Endodermal cell (in vitro differentiated cells): ENCODE measurements at places on chromosomes 6 and 20.

DNA sequence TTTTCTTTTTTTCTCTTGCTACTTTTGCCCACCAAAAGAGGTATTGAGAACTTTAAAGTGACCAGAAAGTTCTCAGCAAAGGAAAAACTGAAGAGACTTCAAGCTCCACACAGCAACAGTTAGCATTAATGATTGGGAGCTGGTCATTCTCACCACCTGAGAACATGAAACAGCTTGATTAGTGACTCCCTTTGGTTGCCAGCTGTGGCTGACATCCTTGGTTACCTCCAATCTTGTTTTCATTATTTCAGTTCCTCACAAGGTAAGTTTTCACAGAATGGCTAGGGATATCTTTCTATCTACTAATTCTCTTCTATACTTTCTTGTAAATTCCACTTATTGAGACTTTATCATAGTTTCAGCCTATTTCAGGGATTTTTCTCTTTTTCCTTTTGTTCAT lies 427.9 kb downstream of the QKI start:
- no peak for DNase-seq

DNA sequence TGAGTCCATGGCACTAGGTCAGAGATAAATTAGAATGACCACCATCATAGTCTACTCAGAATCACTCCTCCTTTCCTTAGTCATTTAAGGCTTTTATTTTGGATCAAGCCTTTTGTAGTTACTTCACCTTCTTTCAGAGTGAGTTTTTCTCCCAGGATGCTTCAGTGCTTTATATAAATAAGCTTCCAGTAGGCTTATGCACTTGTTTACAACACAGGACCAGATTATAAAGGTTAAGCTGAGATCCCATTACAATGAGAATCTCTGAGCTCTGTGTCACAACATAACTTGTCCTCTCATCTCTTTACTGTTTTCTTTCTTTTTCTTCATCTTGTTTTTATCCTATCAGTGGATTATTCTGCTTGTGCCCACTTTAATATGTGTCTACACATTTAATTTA lies 47.9 kb downstream of the CEP57L1 start:
- DNase-seq = no peak

- peak; percentile 60 for DNase-seq
Observed at GRCh38 chr6:37731888-37732287, 34.2 kb upstream of the MDGA1 start.

GRCh38 chr20:46000262-46000996 lies 8.3 kb upstream of the MMP9 start:
- peak; percentile 70 for DNase-seq

GRCh38 chr6:51913265-51913664 lies 174.1 kb downstream of the PKHD1 start:
- no peak for DNase-seq

GRCh38 chr6:139161169-139161568 lies 26.3 kb downstream of the HECA start:
- DNase-seq = no peak

DNA sequence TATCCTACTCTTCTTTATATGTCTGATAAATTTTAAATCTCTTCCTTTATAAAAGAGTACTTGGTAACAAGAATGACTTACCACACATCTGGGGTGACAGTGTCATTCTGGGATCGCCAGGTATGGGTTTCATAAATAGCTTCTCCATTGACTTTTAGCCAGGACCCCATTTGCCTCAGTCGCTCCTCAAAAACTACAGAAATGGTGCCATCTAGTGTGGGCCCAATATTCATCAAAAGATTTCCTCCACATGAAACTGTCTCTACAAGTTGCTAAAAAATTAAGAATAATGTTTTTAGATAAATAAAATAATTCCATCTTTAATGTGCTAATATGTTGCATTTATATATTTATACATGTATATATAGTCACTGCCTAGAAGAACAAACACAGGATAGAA lies 9.7 kb downstream of the FUCA2 start:
- no peak for DNase-seq

DNA sequence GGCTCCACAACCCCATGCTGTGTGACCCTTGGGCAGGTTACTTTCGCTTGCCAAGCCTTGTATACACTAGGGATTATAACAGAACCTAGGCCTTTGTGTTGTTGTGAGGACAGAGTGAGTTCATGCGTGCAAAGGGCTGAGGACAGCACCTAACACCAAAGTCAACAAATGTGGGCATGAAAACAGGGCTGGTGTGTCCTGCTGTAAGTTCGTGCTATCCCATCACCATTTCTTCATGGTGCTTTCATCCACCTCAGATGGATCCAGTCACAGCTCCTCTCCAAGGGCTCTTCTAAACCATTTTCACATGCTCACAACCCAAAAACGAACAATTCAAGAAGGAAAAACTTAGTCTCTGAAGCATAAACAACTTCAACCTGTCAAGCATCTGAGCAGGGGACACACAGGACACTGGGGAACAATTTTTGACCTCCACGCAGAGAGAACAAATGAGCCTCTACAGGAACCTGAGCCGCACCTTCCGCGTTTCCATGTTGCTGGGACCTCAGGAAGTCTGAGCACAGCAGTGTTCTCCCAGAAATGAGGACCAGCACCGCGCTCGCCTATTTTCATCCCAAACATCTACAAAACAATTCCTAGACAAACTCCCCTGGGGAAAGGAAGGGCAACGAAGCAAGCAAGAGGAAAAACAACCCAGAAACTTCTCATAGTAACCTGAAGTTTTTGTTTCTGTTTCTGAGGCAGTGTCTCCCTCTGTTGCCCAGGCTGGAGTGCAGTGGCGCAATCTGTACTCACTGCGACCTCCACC lies 3.1 kb downstream of the LRP11 start:
- DNase-seq = no peak

DNA sequence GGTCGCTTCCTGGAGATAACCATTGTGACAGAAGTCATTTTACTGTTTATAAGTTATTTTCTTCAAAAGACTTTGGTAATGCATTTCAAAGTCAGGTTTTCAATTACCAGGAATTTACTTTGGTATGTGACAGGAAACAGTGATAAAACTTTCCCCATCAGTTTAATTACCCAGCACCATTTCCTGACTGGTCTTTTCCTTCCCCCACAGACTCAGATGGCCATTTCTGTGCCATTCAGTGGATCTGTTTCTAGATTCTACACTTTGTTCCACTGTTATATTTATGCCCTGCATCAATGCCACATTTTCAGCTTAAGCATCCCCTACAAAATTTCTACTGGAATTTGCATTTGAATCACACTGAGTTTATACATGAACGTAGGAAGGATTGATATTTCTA lies 16.3 kb downstream of the RRBP1 start:
- no peak for DNase-seq

- no peak for DNase-seq
Observed at GRCh38 chr6:157937916-157938315, 43.7 kb upstream of the SYNJ2 start.

DNA sequence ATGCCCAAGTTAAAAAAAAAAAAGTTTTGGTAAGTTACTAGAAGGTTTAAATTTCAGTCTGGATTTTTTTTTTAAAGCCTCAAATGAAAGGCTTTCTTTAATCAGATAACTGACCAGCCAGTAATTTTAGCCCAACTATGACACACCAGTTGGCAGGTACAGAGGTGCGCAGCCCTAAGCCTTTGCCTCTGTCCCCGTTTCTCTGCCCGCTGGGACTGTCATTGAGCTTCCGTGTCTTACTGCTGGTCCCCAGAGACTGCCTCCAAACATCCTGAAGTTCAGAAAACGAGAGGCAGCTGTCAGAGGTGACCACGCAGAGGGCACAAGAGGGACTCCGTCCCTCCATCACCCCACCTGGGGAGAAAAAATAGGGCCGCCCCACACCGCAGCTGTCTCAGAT lies 118.2 kb downstream of the RPS12 start:
- no peak for DNase-seq

DNA sequence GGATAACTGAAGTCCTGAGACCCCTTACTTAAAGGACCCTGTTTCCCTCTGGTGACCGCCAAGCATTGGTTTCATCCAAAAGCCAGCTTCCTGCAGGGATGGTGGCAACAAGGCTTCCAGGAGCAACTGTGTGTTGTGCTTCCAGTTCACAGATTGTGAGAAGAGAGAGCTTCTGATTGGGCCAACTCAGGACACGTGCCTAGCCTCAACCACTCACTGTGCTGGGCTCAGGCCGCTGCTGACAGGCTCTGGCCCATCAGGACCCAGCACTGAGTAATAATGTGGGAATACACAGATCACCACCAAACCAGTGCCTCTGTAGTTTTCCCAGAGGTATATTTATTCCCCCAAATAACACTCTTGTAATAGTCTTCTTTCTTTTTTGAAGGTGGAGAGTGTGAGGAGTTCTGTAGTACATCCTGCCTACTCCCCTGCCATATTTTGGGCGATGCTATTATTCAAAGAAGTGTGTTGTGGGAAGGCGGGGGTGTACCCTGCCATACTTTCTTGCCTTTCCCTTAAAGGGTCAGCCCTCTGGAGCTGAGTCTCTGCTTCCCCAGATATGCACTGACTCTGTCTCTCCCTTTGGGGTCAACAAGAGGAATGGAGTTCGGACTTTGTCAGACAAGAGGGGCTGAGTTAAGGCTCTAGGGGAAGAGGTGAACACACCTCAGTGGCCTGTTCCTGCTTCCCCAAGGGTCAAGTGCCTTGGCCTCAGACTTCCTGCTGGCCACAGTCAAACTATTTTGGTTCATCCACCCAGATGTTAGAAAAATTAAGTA lies 23.2 kb downstream of the PPP1R16B start:
- DNase-seq = no peak

DNA sequence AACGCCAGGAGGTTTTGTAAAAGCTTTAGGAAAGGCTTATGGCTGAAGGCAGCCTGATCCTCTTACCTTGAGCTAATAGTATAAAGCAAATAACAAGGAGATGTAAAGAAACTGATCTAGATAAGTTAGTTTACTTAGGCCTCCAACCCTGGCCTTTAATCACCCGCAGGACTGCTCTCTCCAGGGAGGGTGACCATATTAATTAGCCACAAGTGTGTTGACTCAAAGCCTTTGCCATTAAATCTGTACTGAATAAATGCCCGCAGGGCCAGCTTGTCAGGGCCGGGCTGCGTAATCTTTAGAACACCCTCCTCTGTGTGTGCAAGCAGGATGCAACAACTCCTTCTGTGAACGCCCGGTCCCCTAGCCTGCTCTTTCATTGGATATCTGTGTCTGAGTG lies 6.1 kb upstream of the PRSS16 start:
- no peak for DNase-seq

DNA sequence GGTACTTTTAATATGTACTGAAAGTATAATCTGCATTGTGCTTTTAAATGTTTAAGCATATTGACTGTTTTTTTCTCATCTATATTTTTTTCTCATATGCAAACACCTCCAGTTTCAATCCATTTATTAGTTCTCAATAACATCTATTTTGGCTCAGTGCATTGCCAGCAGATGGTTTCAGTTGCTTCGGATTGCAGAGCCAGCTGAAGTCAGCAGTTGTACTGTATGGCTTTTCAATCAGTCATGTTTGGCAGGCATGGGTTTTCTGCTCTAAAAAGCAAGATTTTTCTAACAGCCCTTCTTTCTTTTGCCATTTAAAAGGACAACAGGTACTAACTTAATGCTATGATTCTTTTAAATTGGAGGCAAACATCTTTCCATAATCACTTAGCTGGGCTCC lies 121.2 kb downstream of the CD109 start:
- DNase-seq = no peak

GRCh38 chr20:39429726-39430125 lies 467.6 kb downstream of the DHX35 start:
- DNase-seq = no peak

DNA sequence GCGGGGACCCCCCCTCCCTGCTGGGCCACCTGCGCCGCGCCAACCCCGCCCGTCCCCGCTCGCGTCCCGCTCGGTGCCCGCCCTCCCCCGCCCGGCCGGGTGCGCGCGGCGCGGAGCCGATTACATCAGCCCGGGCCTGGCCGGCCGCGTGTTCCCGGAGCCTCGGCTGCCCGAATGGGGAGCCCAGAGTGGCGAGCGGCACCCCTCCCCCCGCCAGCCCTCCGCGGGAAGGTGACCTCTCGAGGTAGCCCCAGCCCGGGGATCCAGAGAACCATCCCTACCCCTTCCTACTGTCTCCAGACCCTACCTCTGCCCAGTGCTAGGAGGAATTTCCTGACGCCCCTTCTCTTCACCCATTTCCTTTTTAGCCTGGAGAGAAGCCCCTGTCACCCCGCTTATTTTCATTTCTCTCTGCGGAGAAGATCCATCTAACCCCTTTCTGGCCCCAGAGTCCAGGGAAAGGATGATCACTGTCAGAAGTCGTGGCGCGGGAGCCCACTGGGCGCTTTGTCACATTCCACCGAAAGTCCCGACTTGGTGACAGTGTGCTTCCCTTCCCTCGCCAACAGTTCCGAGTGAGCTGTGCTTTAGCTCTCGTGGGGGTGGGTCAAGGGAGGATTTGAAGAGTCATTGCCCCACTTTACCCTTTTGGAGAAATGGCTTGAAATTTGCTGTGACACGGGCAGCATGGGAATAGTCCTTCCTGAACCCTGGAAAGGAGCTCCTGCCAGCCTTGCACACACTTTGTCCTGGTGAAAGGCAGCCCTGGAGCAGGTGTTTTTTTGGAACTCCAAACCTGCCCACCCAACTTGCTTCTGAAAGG lies 2.1 kb downstream of the VEGFA start:
- DNase-seq = peak; percentile 81

GRCh38 chr6:143197377-143197776 lies 136.7 kb downstream of the AIG1 start:
- no peak for DNase-seq

DNA sequence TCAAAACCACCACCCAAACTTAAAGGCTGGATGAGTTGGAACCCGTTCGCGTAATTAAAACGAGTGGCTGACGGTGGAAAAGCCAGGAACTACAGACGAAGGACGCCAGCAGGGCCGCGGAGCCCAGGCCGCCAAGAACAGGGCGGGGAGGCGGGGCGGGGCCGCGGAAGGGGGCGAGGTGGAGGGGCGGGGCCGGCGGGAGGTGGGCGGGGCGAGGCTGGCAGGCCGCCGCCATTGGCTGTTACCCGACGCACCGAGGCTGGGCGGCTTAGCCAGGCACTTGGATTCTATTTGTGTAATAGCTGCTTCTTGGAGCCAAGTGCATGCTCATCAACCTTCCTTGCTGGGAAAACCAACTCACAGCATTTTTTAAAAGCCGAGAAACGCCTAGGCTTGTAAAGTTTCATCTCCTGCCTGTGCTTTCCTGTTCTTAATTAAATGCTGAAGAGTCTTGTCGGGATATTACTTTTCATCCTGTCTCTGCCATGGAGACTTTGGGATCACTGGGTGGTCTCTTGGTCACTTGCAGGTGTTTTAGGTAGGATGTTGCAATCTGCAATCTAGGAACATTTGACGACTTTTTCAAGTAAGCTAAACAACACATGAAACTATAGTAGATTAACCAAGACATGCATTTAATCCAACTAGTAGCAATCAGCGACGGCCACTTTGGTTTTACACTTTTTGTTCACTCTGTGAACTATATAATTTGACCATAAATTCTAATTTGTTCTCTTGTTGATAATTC lies 245.0 kb downstream of the ARID1B start:
- DNase-seq = peak; percentile 95

DNA sequence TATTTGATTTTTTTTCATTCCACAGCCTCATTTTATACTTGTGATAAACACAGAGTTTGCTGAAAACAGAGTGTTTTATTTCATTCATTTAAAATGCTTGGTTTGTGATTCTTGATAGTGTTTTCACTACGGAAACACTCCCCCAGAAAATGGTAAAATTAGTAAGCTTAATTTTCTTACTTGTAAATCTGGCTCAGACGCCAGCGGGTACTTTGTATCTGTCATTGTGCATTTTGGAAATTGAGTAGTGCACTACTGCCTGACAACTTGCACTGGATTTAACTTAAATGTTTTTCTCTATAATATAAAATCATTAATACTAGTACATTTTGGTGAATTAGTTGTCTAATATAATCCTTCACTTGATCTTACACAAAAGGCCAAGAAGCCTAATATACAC lies 37.0 kb upstream of the HINT3 start:
- no peak for DNase-seq

- DNase-seq = no peak
Observed at GRCh38 chr6:135438907-135439535, 58.5 kb downstream of the AHI1 start.
